NCI-H1092 (cell line): ENCODE measurements at places on chromosomes 1 and 21.

DNA sequence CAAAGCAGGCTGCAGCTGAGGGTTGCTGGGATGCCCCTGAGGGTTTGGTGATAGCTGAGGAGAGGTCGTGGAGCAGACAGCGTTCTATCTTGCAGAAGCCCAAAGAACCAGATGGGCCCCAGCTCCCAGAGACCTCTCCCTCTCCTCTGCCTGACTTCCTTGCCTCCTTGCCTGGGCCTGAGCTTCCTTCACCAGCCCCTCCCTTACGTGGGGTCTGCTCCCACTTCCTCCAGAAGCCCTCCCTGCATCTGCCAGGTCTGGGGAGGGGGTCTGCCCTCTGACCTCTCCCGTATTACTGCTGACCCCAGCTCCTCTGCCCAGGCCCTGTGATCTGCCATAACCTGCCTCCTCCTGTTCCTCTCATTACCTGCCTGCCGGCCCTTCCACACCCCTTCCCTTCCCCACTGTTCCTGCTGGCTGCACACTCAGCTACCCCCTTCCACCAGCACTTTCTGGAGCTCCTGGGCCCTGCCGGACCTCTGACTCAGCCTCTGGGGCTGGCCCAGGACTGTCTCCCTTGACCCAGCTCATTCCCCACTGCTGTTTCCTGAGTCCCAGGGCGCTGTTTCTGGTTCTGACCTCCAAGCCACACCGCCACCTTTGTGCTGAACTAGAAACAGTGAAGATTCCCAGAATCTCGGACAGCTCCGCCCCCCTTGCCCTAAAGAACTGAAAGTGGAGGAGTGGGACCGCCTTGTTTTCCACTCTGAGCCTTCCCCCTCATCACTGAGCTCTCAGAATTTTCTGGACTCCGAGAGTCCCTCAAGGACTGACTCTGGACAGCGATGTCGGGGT is 237.7 kb upstream of the C1orf174 start:
- no peak for DNase-seq

DNA sequence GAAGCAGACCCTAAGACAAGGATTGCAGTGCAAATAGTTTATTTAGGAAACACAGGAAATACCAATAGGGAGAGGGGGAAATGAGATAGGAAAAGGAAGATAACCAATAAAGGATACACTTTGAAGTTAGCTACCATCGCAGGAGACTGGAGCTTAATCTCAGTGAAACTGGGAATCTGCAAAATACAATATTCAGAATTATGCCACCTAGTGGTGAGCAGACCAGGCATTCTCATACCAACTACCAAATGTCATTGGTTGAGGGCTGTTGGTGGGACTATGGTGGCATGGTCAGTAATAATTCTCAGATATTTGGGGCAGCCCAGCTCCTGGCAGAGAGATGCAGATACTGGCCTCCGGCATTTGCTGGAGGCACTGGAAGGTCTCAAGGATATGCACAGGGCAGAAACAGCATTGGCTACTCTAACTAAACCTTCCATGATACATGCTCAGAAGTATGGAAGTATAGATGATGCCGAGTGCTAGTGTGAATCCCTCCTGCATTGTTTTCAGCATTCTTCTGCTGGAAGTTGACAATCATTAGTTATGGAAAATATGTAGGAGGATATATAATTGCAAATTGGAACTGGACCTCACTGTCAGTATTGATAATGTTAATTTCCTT is 11.8 kb upstream of the ZFP69B start:
- no peak for DNase-seq

GRCh38 chr1:54493608-54494007 is 54.4 kb upstream of the ACOT11 start:
- no peak for DNase-seq

GRCh38 chr1:14921057-14921456 is 232.5 kb upstream of the TMEM51 start:
- DNase-seq = no peak

GRCh38 chr21:43767984-43768867 is 7.9 kb downstream of the CSTB start:
- DNase-seq = no peak

GRCh38 chr1:206863266-206863665 is 2.2 kb upstream of the IL20 start:
- DNase-seq = no peak

- DNase-seq = no peak
Measured at GRCh38 chr1:55938861-55939260, 640.5 kb downstream of the PLPP3 start.

DNA sequence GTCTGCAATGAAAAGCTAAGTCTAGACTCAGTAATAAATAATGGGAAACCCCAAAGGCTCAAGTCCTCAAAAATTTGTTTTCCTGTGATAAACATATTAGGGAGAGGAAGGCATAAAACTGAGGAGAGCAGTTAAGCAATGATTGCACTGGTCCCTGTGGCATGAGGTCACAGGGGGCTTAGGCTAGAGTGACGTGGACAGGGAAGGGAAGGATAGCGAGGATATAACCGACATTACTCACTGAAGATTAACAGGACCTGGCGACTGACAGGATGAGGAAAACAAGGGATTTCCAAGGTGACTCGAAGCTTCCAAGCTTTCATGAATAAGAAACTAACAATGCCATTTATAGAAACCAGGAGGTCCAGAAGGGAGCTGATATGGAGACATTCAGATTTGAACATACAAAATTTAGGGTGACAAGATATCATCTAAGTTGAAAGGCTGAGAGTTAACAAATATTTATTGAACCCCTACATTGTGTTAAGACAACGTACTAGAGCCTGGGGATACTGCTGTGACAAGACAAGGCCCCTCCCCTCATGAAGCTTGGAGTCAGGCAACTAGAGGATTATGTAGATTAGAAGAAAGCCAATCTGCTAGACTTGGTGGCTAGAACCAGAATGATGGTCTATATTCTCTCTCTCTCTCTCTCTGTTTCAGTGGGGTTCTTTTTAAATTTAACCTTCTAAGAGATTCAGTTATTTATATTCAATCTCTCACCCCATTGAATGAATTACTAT is 33.2 kb upstream of the PKN2 start:
- no peak for DNase-seq

- DNase-seq = no peak
Measured at GRCh38 chr1:163914785-163915413, 593.1 kb downstream of the NUF2 start.

DNA sequence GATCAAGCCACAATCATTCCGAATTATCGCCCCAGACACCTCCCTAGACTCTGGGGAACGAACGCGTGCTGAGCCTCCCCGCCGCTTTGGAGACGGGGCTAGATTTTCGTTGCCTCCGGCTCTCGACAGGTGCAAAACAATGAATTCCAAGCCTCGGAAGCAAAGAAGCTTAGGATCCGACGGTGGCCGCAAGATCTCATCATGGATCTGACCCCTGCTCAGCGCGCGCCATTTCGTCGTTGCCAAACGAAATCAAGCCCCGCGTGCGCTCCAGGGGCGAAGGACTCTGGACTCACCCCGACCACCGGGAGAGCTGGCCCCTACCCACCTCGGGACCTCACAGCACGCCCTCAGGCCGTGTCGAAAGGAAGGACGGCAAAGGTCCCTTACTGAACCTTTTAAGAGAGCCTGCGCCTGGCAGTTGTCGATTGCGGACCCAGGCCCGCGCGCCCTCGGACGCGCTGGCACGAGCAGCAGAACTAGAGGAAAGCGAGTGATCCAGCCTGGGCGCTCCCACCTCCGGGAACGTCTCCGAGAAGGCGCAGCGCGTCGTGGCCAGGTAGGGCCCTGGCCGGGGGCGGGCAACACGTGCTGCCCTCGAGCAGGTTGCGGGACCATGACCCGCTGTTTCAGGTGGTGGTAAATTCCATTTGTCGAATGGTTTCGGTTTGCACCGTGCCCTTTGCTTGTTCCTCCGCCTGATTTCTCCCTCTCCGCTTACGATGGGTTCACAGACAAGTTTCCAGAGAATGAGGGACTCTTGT is 1.6 kb upstream of the RUNX3 start:
- no peak for DNase-seq

- DNase-seq = no peak
Measured at GRCh38 chr1:16183179-16183578, 27.3 kb upstream of the EPHA2 start.

DNA sequence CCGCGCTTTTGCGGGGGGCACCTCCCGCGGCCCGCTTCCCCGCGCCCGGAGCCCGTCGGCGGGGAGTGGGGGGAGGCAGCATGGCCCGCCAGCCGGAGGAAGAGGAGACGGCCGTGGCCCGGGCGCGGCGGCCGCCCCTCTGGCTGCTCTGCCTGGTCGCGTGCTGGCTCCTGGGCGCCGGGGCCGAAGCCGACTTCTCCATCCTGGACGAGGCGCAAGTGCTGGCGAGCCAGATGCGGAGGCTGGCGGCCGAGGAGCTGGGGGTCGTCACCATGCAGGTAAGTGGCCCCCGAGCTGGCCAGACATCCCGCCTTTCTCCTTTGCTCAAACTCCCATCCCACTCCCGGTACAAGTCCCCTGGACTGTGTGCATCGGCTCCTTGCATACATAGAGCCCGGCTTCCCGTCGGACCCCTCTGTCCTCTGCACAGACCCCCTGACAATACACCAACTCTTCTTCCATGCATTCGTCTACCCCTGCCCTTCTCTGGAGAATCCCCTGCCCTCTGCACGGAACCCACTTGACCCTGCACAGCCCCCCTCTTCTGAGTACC is 812 bp downstream of the CACHD1 start:
- no peak for DNase-seq
